ENCODE measurements at places on chromosomes 12 and 14.

- peak; percentile 38 for DNase-seq
Measured at GRCh38 chr12:2582631-2583030, 212.1 kb upstream of the FKBP4 start.

- DNase-seq: peak; percentile 64
Measured at GRCh38 chr12:4909734-4910501, at the start of gene KCNA1. Gene KCNA1, plus strand, starts transcription at chr12:4909905. Its CDS starts 1,474 bp downstream, at chr12:4911379.

DNA sequence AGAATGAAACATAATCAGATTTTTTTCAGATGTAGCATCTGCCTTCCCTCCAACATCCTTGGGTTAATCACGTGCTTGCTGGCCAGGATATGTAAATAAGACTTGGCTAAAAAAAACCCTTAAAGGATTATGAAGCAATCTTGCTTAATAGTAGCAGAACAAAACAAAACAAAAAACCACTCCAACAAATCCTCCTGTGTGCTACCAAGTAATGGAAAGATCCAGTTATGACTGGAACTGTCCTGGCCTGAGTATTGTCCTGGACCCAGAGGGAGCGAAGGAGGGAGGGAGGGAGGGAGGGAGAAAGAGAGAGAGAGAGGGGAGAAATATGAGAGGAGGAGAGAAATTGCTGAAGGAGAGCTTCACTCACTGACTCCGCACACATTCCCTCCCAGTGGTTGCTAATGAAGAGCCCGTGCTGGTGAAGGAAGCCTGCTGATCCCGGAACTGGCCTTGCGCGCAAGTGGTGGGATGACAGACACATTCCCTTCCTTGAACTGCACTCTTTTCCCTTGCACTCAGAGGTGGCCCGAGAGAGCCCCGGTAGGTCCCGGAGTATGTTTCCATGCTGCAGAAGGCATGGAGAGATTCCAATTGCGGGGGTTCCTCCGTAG, 57.2 kb downstream of the HMGA2 start:
- DNase-seq: no peak

GRCh38 chr14:77809011-77809410, 9.1 kb downstream of the ADCK1 start:
- no peak for DNase-seq

- DNase-seq: no peak
Measured at GRCh38 chr12:42704340-42704739, 114.8 kb upstream of the PRICKLE1 start.

DNA sequence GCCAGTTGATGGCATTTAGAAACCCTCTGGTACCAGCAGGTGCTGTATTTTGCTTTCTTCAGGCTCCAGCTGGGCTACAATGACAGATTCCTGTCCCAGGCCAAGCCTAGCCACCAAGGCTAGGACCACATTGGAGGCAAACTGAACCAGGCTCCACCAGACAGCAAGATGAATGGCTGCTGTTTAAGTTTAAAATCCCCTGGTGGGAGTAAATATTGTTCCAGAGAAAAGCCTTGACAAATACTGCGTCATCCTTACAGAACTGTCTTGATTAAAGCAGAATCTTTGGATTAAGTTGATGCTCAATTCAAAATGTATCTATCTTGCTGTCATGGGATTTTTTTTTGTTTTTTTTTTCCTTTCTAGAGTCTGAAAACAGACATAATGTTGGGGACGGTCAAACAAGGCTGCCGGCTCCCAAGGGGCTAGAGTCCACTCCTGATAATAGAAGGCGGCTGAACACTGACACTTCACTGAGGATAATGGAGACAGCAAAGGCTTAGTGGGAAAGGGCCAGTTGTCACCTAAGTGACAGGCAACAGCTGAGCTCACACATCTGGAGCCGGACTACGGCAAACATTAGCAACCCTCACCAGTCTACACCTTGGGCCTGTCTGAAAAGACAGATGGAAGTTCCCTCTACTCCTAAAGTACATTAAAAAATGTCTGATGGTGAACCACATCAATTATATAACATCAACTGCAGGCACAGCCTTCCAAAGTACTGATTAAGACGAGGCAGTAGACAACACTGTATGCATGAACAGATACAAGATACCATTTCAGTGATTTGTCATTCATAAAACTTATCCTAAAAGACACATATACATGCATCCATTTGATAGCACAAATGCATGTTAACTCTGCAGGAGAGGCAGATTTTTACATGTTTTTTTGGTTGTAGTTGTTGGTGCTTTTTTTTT, 1.7 kb downstream of the PRICKLE1 start:
- DNase-seq: no peak

DNA sequence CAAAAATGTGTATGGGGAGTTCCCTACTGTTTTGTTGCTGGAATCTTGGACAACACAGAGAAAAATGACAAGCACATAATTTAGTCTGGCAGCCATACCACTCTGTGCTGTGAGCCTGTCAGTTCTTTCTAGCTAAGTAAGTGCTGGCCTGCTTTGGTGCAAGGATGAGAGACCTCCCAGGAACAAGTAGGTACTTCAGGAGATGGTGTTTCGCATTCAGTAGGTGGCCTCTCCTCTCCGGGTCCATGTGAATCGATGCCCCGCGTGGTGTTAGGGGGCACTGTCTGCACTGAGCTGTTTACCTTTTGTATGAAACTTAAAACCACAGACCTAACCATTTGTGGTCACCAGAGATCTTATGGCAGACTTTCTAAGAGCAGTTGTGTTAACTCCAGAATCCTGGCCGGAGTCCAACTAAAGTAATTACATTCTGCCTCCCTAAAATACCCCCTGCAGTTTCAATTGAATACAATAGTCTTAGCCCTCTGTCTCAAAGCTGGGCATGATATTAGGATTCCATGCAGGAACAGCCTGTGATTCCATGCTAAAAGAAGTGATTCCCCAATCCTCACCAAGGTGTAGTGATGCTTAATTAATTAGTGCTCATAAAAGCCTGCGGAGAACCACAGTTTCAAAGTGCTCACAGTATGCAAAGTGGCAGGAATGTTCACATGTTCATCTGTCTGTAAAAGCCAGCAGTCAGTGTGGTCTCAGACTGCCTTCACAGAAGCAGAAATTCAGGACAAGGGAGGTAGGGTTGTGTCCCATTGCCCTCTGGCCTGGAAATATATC, 64.2 kb downstream of the LLPH start:
- no peak for DNase-seq

- no peak for DNase-seq
Measured at GRCh38 chr14:21680072-21680471, 6.5 kb upstream of the OR4E1 start.

DNA sequence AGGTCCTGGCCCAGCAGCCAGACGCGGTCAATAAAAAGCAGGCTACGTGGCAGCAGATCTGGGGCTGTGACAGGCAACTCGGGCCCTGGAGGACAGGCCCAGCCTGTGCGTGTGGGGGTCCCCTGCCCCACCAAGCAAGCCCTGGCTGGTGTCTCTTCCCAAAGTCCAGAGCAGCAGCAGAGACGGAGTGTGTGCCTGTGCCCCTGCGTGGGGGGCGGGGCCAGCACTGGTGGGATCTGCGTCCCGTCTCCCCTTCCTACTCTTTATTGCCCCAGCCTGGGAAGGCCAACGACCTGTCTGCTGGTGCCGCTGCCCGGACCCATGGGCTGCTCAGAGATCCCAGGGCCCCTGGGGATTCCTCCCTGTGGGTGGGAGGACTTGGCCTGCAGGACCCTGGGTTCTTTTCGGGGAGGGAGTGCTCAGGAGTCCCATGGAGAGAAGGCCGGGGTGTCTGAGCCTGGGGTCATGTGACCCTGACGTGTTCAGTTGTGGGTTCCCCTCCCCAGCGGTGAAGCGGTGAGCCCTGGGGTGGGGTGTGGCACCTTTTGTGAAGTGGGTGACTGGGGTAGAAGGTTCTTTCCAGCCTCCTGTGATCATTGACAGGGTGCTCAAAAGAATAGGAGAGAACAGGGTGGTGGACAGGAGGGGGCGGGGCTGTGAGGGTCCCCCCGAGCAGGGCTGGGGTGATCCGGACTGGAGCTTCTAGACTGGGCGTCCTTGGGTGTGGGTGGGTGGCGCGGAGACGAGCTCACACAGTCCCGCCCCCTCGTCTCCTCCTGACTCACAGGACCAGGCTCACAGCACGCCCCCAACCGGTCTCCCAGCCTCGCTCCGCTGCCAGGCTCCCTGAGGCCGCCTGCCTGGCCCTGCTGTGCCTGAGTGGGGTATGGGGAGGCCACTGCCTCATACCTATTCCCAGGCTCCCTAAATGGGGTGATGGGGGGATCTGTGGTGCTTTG, 22.4 kb downstream of the ASPG start:
- peak; percentile 58 for DNase-seq

- DNase-seq: no peak
Measured at GRCh38 chr14:55301437-55302121, 30.4 kb downstream of the FBXO34 start.

DNA sequence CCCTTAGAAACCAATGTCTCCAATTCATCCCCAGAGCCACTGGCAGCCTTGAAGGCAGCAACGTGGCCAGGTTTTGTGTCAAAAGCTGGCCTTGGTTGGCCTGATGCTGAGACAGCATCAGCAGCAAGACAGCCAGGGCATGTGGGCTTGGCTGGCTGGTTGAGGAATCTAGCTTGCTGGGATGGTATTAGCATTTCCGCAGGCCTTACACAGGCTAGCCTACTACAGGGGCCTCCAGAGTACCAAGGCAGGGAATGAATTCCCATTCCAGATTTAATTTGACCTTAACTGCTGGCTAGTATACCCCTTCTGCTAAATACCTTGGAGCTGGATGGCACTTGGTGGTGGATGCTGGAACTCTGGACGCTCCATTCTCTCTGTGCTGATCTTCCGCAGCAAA, 15.8 kb downstream of the NGDN start:
- DNase-seq: no peak

- DNase-seq: no peak
Measured at GRCh38 chr12:68821357-68822188, 13.6 kb downstream of the MDM2 start.

GRCh38 chr14:65838565-65838964, 426.0 kb downstream of the FUT8 start:
- DNase-seq: no peak

DNA sequence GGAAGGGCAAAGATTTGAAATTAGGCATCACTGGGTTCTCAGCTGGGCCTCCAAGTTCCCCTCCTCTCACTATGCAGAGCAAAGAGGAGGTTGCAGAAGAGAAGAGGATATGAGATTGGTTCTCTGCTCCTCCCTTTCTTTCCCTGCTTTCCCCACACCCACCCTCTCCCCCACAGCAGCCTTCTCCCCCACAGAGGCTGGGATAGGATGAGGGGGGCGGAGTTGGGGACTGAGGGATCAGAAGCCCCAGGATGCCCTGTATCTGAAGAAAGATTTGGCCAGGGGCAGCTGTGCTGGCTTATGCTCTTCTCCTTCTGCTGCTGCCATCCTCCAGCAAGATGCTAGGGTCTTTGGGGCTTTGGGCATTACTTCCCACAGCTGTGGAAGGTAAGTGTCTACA, at the start of gene AMHR2:
Gene AMHR2 (plus strand): TSS at position 259 of the 400 bp plus-strand sequence. CDS start 80 bp downstream, at position 339.
- peak; percentile 17 for DNase-seq

- DNase-seq: no peak
Measured at GRCh38 chr12:39675263-39675662, 55.7 kb upstream of the ABCD2 start.

GRCh38 chr12:124553862-124554428, 13.5 kb downstream of the NCOR2 start:
- DNase-seq: no peak

- no peak for DNase-seq
Measured at GRCh38 chr14:69877492-69877891, 1.7 kb upstream of the SMOC1 start.

- DNase-seq: no peak
Measured at GRCh38 chr14:68308726-68309520, 483.9 kb downstream of the ZFP36L1 start.

GRCh38 chr14:94401083-94401482, 12.7 kb upstream of the SERPINA1 start:
- no peak for DNase-seq

DNA sequence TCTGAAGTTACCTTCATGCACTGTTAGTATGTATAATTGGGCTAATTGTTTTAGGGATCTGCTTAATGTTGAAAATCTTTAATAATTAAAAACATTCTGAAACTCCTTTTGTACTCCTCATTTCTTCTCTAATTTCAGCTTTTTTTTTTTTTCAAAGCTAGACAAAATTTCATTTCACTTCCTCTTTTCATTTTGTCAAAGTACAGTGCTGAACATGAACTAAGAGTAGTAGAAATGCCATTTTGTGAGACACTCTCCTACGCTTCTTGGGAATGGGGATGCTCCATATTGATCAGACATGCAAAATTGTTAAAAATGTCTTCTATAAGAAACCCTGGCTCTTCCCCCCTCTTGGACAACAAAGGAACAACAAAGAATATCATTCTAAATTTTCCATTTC, 1.7 kb downstream of the ABCD2 start:
- no peak for DNase-seq

DNA sequence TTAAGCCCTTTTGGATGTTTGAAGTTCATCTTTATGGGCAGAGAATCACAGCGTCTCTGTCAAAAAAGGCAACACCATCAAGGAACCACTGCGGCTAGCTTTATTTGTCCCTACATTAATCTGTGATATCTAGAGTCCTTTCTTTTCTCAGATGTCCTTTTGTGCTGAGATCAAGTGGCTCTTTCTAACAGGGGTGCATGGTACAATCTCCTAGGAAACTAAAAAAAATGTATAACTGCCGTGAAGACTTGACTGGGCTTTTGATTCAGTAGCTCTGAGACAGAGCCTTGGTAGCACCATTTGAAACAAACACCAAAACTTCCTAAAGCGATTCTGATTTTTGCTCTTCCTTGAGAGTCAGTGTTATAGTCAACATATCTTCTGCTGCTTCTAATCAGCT, 33.3 kb downstream of the KCNK13 start:
- DNase-seq: no peak

- DNase-seq: peak; percentile 91
Measured at GRCh38 chr14:103078420-103078749, 5.6 kb upstream of the LBHD2 start.

- no peak for DNase-seq
Measured at GRCh38 chr12:109581334-109581691, 7.7 kb downstream of the MVK start.

DNA sequence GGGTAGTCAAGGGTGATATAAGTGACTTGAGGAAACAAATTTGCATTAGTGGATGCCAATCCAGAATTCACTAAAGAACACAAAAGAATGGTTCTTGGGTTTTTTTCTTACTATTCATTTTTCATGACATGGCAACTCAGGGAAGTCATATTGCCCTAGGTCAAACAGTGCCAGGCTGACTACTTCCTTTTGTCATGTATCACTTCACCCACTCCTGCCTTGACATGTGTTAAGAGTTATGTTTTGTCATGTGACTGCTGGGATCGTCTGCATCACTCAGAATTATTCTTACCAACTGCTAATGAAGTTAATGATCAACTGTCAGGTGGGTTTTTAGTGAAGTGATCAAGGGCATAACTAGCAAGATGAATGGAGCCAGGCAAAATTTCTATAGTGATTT, 74.2 kb downstream of the PRORP start:
- no peak for DNase-seq

- DNase-seq: no peak
Measured at GRCh38 chr12:114406984-114407841, 1.3 kb upstream of the TBX5 start.

DNA sequence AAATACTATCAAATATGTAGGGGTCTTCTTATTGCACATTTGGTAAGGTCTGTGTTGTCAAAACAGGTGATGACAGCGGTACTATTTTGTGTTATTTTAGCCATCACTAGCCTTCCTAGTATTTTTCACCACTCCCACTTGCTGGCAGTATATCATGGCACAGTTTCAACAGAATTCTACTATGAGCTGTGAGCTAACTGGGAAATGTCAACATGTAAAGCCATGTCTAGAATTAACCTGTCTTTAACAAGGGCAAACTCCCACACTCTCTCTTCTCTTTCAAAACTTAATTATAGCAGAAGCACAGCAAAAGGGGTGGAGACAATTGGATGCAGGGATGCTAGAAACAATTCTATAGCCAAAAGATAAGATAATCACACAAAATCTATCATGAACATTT, 253.4 kb downstream of the PAX9 start:
- DNase-seq: no peak

Data from activated effector memory CD4-positive, alpha-beta T cell treated with anti-CD3 and anti-CD28 coated beads, Interleukin-2, amount 50 U/mL, for 16 hours (primary cell).